RCC 7860 (cell line): ENCODE measurements at places on chromosomes 5 and 9.

- DNase-seq: no peak
Measured at GRCh38 chr5:176879663-176880361, 19.3 kb downstream of the HK3 start.

GRCh38 chr5:1886846-1887587, 4.3 kb upstream of the IRX4 start:
- DNase-seq: no peak

DNA sequence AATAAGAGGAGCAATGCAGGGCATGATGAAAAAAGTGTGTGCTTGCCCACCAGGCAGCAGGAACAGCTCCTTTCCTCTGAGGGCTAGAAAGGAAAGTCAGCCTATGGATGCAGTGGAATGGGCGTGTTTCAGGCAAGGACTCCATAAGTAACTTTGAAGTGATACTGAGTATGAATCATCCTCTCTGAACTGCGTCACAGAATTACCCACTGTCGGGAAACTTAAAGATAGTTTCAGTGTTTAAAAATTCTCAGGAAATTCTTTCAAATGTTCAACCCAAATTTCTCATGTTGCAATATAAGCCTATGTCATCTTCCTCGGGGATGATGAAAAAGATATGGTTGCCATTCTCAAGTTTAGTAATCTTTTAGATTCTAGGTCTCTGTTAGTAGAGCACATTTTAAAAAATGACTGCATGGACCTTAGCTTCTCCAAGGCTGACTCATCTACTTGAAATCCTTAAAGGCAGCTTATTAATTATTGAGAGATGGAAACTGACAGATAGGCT, 27.7 kb downstream of the PTCD2 start:
- DNase-seq: peak; percentile 47

DNA sequence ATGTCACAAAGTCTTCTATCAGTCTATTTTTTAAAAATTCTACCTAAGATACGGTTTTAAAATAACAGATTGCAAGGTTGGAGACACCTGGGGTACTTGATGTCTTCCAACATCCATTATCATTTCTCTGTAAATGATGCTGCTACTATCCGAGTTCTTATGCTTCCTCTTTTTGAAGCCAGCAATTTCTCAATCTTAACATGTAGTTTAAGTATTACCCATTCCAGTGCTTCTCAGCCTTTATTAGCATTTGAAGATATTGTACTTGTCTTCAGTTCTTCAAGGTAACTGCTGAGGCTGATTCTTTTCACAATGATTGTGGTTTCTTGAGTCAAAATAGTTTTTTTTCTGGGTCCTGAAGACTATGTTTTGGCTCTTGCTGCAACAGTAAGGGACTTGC, 96.4 kb upstream of the SELENOP start:
- DNase-seq: no peak
